Stimulated activated CD8-positive, alpha-beta memory T cell treated with anti-CD3 and anti-CD28 coated beads, Interleukin-12 subunit alpha, Interleukin-12 subunit beta, amount 100 ng/mL, for 1 hour (primary cell): ENCODE measurements at places on chromosomes 2 and 18.
A peak's percentile ranks its signal among the peaks of the same experiment; 100 is the strongest.

DNA sequence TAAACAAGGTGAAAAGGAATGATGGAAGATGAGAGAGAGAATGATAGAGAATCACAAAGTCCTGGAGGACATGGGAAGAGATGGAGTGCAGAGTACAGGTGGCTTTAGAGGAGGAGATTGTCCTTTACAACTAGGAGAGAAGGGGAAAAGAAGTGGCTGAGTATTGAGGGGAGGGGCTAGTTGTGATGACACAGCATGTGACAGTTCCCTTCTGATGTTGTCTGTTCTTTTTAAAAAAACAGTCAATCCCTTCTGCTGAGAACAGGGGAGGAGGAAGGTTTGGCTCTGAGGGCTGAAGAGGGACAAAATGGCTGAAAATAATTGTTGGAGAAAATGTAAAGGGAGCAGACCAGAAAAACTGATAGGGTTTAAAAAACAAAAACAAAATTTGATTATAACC lies 44.0 kb downstream of the STEAP3 start:
- no peak for DNase-seq

- DNase-seq = no peak
Observed at GRCh38 chr2:189819297-189819704, 35.1 kb downstream of the PMS1 start.

DNA sequence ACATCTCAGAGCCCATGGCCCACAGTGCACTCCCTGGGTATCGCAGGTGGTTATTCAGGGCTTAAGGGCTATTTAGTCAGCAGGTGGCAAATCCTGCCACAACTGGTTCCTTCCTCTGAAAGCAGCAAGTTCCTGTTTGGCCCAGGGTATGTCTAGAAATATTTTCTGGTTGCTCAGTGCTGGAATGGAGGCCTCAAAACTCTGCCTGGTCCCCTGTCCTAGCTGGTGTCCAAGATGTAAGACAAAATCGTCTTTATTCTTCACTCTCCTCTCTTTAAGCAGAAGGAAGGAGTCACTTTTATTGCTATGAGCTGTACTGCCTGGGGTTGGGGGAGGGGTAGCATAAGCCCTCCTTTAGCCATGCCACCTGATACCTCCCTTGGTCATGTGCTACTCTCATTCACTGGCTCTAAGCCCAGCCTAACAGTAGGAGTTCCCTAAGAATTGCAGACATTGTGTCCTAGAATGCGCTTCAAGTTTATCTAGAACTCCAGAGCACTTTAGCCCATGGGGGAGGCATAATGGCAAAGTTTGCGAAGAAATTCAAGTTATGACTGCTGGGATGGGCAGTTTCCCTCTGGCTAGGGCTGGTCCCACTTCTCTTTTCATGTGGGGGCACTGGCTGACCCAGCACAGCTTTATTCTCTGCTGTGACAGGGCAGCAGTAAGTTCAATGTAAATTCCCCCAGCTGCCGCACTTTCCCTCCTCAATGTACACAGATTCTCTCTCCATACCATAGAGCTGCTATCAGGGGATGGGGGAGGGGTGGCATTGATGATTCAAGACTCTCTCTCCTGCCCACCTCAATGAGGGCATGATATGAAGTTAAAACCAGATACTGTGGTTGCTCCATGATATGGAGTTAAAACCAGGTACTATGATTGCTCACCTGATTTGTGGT lies 27.1 kb upstream of the CWC22 start:
- no peak for DNase-seq

DNA sequence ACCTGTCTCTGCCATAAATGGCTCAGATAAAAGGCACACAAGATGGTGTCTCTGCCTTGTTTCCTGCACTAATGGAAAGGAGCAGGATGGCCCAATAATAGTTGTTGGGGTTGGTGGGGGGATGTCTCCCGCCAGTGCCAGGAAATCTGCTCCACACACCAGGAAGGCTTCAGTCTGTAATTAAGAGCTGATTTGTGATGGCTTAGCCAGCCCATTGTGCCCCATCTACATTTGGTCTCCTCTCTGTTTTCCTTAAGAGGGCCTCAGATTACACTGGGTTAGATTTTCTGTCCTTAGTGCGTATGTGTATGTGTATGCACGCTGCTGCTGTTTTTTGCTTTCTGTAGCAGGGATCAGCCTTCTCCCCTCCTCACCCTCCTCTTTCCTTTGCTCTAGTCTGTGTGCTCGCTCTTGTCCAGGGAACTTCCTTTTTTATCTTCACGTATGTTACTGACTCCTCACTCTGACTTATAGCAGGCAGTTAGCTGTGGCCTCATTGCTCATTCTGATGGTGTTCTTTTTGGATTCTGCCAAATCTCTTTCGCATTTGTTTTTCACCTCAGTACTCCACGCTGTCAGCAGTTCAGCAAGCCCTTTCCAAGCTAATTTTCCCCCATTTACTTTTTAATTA lies 33.4 kb upstream of the MGAT5 start:
- no peak for DNase-seq

DNA sequence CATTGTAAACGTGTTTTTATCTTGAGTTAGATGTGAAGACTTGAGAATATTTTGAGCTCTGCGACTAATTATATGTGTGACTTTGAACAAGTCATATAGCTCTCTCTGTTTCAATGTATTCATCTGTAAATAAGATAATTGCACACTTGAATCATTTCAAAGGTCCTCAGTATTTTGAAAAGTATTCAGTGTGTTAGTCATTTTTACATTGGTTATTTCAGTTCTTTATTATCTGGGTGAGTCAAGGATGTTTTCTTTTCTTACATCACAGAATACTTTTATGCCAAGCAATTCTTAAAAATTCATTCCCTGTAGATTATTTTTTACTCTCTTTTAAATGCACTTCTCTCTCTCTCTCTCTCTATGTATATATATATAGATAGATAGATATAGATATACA lies 1098.0 kb upstream of the ZEB2 start:
- no peak for DNase-seq

DNA sequence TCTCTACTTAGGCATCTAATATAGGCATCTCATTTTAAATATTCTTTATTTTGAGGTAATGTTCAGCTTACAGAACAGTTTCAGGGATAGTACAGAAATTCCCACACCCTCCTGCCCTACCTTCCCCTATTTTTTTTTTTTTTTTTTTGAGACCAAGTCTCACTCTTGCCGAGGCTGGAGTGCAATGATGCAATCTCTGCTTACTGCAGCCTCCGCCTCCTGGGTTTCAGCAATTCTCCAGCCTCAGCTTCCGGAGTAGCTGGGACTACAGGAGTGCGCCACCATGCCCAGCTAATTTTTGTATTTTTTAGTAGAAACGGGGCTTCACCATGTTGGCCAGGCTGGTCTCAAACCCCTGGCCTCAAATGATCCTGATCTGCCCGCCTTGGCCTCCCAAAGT lies 97.6 kb downstream of the EPB41L5 start:
- DNase-seq = no peak

GRCh38 chr2:28155086-28155485 lies 237.6 kb upstream of the FOSL2 start:
- no peak for DNase-seq

- DNase-seq = no peak
Observed at GRCh38 chr2:143716522-143716921, 587.3 kb downstream of the ARHGAP15 start.

- DNase-seq = no peak
Observed at GRCh38 chr2:25043241-25043867, 1.5 kb downstream of the EFR3B start.

DNA sequence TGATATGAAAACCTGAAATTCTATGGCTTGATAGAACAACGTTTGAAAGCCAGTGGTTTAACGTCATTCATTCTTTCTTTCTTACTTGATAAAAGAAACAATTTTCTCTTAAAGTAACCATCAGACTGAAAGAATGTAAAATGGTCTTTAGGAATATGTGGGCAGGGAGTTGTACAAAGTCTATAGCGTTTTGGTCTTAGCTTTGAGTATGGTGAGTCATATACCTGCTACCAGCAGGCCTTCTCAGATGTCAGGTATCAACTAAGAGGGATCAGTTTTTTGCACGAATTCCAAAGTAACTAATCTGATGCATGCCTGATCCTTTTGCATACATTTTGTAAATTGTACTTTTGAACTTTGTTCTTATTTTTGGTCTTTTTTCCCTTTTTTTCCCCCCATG lies 101.5 kb upstream of the DSEL start:
- DNase-seq = no peak

DNA sequence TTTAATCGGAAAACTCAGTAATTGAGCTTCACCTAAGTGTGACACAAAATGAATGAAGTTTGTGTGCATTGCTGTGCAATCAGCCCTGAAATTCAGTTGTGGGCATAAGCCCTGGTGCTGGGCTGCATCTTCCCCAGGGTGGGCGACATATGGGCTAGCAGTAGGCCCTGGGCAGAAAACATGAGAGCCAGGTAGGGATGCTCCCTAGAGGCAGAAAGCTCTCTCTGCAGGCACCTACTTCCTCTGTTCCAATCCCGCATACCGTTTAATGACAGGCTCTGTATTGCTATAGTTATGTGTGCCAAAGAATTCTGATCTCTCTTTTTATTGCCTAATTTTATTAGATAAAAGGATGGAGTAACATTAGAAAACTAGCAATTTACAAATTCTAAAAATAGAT lies 456.7 kb downstream of the NRXN1 start:
- no peak for DNase-seq

DNA sequence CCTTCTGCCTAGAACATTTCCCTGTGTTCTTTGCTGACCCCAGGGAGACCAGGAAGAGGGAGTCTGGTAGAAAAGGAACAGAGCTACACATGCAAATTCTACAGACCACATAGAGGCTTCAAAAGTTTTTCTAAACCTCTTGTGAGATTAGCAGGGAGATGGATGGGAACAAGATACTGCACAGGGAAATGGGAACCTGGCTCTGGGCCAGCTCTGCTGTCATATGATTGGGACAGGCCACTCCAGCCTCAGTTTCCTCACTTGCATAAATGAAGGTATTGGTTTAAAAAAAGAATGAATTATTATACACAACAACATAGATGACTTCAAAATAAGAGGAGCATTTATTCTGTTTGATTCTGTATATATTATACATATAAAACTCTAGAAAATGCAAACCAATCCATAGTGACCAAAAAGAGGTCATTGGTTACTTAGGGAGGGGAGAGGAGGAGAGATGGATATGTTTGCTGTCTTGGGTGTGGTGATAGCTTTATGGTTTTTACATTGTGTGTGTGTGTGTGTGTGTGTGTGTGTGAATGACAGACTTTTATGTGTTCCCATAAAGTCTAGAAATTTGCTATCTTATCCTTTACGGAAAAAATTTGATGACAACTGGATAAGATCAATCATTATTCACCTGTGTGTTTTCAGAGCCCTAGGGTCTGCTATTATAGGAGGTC lies 115.5 kb downstream of the MGAT5 start:
- no peak for DNase-seq

DNA sequence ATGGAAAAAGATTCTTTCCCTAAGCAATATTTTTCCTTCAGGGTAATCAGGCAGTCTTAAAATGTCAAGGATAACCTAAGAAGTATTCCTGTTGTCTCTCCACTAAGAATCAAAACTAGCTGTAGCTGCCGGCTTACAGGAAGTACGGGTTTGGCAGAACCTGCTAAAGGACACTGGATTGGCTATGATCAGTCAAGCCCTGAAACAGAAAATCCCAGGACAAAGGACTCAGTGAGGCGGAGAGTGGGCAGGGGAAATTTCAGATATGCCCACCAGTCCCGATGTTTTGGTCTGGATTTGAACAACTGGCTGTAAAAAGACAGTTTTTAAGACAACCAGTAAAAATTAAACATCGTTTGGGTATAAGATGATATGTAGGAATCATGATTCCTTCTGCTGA lies 155.7 kb downstream of the HDAC4 start:
- no peak for DNase-seq

DNA sequence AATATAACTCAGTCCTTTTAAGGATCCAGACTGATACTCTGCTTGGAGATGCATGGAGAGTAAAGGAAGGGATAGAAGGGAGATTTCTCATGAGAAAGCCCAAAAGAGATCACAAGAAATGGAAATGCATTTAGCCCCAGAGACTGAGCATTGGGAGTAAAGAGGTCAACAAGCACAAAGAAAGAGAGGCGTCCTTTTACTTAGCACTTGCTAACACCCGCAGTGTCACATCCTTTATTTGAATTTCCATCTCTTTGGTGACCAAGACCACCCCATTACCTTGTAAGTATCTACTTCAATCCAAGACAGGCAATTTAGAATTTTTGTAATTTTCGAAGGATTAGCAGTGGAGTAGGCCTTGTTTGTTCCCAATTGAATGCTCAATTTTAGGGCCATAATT lies 111.8 kb upstream of the DCC start:
- no peak for DNase-seq

DNA sequence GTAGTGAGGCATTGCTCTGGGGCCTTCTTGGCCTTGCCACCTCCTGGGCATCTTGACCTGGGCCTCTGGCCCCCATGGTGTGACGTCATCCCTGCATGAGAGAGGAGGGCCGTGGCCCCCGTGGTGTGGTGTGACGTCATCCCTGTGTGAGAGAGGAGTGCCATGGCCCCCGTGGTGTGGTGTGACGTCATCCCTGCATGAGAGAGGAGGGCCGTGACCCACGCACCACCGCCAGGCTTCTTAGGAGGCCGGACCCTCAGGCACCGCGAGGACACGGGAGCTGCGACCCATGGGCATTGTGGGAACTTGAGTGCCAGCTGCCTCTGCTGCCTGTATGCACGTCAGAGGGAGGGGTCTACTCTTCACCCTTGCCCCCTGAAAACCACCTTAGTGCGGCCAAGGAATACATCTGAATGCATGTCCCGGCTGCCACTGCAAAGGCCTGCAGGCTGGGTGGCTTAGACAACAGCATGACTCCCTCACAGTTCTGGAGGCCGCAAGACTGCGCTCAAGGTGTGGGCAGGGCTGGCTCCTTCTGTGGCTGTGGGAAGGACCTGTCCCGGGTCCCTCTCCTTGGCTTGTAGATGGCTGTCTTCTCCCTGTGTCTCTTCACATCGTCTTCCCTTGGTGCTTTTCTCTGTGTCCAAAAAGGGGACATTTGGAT lies 20.8 kb upstream of the OTOS start:
- no peak for DNase-seq

GRCh38 chr2:25174192-25174861 lies 5.9 kb upstream of the POMC start:
- DNase-seq = no peak

GRCh38 chr2:101419096-101419663 lies 31.9 kb upstream of the CREG2 start:
- DNase-seq = peak; percentile 37

- no peak for DNase-seq
Observed at GRCh38 chr2:7392076-7392787, 475.0 kb downstream of the RNF144A start.

GRCh38 chr2:238461491-238461890 lies 34.8 kb downstream of the ASB1 start:
- no peak for DNase-seq

DNA sequence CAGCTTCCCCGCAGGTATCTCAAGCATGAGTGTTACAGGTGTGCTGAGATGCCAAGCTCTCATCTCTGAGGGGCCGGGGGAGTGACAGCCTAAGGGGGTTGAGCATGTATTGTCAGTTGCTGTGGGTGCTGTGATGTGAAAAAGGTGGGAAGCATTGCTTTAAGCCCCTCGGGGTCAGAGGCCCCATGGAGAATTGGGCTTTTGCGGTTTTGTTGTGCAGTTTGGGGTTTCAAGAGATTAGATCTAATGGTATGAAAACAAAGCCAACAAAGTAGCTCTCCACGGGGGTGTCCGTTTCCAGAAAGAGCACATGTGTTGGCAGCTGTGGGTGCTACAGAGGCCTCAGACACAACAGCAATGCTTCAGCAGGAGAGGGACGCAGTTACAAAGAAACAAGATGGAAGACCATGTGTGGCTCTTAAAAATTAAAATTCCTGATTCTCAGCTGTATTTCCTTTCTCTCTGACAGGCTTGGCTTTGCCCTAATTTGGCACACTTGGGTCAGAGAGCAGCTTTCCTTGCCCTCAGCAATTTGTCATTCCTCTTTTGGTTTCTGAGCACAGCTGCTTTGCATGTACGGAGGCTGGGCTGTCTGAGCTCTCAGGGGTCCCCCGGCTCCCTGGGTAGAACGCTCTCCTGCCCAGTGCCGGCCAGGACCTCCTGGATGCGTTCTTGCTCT lies 69.9 kb downstream of the TMEM247 start:
- no peak for DNase-seq
